Astrocyte (in vitro differentiated cells and primary cell): ENCODE measurements at places on chromosomes 11 and 22. TPM values are rescaled to one million over a fixed set of nuclear protein-coding genes. Genes with fewer than 3 reads are reported as not detected.

- H3K4me1 ChIP-seq, result no peaks in the 10 kb centered on the region
- H3K27me3 ChIP-seq, result no peaks in the 10 kb centered on the region
- peak; percentile 50 for DNase-seq
- no peak overlapping the region for H3K27ac ChIP-seq
- H3K4me3 ChIP-seq, result no peak overlapping the region
Observed at GRCh38 chr11:106733635-106734034, 284.6 kb downstream of the GUCY1A2 start.

DNA sequence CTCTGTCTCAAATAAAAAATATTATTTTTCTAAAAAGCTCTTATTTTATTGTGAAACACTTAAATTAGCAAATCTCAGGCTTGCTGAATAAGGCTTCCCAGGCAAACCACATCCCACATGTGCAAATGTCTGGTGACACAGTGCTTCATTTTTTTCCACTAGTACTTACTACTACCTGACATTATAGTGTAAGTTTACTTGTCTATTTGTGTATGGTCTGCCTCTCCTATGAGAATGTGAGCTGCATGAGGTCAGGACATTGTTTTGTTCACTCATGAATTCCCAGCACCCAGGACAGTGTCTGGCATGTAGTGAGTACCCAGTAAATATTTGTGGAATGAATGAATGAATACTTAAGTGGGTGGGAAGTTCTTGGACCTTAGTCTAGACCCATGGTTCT lies 103.1 kb downstream of the PTPRJ start:
- H3K36me3 ChIP-seq, result no peaks in the 10 kb centered on the region
- H3K27me3 ChIP-seq, result no peaks in the 10 kb centered on the region
- no peak overlapping the region for H3K4me3 ChIP-seq
- peaks cover 20% of the 10 kb centered on the region for H3K4me1 ChIP-seq
- no peak overlapping the region for H3K27ac ChIP-seq

- no peak overlapping the region for H3K4me3 ChIP-seq
- no peaks in the 10 kb centered on the region for H3K27me3 ChIP-seq
- H3K4me1 ChIP-seq, result peaks cover 9% of the 10 kb centered on the region
- no peaks in the 10 kb centered on the region for H3K36me3 ChIP-seq
- no peak for DNase-seq
- H3K27ac ChIP-seq, result no peak overlapping the region
Observed at GRCh38 chr11:103436131-103436770, 327.0 kb downstream of the DYNC2H1 start.

- H3K36me3 ChIP-seq, result no peaks in the 10 kb centered on the region
- H3K27ac ChIP-seq, result no peak overlapping the region
- no peaks in the 10 kb centered on the region for H3K27me3 ChIP-seq
- no peak overlapping the region for H3K4me3 ChIP-seq
- no peaks in the 10 kb centered on the region for H3K4me1 ChIP-seq
Observed at GRCh38 chr11:79942090-79942489, 501.3 kb upstream of the TENM4 start.

The LGALS12 gene
- total RNA-seq, result not detected in 2 replicates

The POGLUT3 gene
- total RNA-seq, result 18.5 and 20.0 TPM in 2 replicates

DNA sequence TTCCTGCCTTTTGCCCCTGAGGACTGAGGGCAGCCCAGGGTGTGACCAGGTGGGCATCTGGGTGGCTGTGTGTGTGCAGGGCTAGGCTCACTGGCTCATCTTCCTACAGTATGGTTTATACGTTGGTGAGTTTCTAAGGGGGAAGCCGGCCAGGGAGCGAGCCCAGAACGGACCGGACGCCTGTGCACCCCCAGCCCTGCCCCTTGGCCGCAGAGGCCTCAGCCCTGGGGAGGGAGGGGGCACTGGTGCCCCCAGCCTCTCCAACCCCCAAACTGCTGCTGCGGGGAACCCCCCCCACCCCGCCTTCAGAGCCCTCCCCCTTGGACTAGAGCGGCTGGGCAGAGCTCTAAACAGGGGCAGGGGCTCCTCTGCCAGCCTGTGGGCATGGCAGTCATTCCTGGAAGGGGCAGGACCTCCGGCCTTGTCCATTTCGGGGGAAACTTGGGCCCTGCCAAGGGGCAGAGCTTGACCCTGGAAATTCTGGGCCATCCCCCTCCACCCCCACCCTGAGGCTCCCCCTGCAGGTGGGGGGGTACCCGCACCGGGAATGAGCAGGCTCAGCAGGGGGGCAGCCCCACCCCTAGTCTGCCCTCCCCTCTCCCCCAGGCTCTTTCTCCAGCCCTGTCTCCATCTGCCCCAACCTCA lies 5.4 kb downstream of the YIF1A start:
- peaks cover 7% of the 10 kb centered on the region for H3K36me3 ChIP-seq
- no peak overlapping the region for H3K4me3 ChIP-seq
- H3K4me1 ChIP-seq, result peaks cover 28% of the 10 kb centered on the region
- no peak overlapping the region for H3K27ac ChIP-seq
- no peaks in the 10 kb centered on the region for H3K27me3 ChIP-seq

GRCh38 chr11:61890529-61891330 lies 615 bp downstream of the FADS3 start:
- H3K4me1 ChIP-seq, result peaks cover 27% of the 10 kb centered on the region
- H3K27me3 ChIP-seq, result no peaks in the 10 kb centered on the region
- DNase-seq, result peak; percentile 72
- no peaks in the 10 kb centered on the region for H3K36me3 ChIP-seq
- peak overlapping the region; percentile 66 for H3K4me3 ChIP-seq

GRCh38 chr22:37563153-37564081 lies 3.1 kb downstream of the CDC42EP1 start:
- H3K4me3 ChIP-seq, result peak overlapping the region; percentile 51
- H3K27me3 ChIP-seq, result no peaks in the 10 kb centered on the region
- H3K36me3 ChIP-seq, result peaks cover 11% of the 10 kb centered on the region
- H3K27ac ChIP-seq, result peak overlapping the region; percentile 92
- peaks cover 61% of the 10 kb centered on the region for H3K4me1 ChIP-seq
- peak; percentile 96 for DNase-seq

The MPEG1 gene
- total RNA-seq, result not detected in 2 replicates

The SCGB1D2 gene
- not detected in 2 replicates for total RNA-seq

DNA sequence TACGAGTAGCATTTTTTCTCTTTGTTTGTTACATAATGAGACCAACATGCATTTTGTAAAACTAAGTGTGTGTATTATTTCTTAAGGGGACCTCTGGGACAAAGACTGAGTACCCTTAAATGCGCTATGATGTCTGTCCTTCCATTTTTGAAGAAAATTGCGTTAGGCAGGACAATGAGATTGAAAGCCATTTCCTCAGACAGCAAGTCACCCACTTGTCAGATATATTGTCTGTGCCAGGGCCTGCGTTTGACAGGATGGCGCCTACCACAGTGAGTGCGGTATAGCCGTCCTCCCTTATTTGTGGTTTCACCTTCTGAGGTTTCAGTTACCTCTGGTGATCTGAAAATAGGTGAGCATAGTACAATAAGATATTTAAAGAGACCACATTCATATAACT lies 2.2 kb downstream of the AP2A2 start:
- no peaks in the 10 kb centered on the region for H3K27me3 ChIP-seq
- H3K4me1 ChIP-seq, result no peaks in the 10 kb centered on the region
- H3K36me3 ChIP-seq, result peaks cover 3% of the 10 kb centered on the region
- no peak for DNase-seq

- no peaks in the 10 kb centered on the region for H3K27me3 ChIP-seq
- H3K27ac ChIP-seq, result peak overlapping the region; percentile 99
- H3K4me1 ChIP-seq, result peaks cover 32% of the 10 kb centered on the region
- H3K36me3 ChIP-seq, result no peaks in the 10 kb centered on the region
- DNase-seq, result no peak
Observed at GRCh38 chr22:30198152-30198825, 48.3 kb downstream of the LIF start.

DNA sequence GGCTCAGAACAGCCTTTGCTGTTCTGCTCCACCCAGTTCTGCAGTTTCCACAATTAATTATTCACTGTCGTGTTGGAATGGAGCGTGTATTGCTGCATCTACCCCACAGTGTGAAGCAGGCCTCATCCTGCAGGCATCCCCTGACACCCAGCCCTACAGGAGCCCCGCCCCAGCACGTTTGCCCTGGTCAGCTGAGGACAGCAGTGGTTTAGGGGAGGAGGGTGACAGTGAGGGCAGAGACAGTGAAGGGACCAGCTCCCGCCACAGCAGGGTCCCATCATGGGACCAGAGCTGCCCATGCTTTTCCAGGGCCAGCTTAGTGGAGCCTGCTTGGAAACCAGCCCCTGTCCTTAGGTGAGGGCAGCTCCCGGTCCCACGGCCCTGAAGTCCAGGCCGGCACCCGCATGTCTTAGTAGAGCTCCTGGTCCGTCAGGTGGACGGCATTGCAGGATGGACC lies 273.0 kb downstream of the TBC1D22A start:
- no peak overlapping the region for H3K27ac ChIP-seq
- no peak for DNase-seq
- peaks cover 10% of the 10 kb centered on the region for H3K4me1 ChIP-seq
- no peak overlapping the region for H3K4me3 ChIP-seq
- H3K27me3 ChIP-seq, result no peaks in the 10 kb centered on the region

The ADM2 gene
- 23.0 and 26.3 TPM in 2 replicates for total RNA-seq

- H3K4me3 ChIP-seq, result no peak overlapping the region
- H3K4me1 ChIP-seq, result no peaks in the 10 kb centered on the region
- no peak overlapping the region for H3K27ac ChIP-seq
- no peaks in the 10 kb centered on the region for H3K36me3 ChIP-seq
- no peaks in the 10 kb centered on the region for H3K27me3 ChIP-seq
Observed at GRCh38 chr11:134470238-134470637, 58.2 kb upstream of the B3GAT1 start.

GRCh38 chr11:128180441-128181087 lies 406.8 kb downstream of the ETS1 start:
- H3K4me1 ChIP-seq, result peaks cover 13% of the 10 kb centered on the region
- no peaks in the 10 kb centered on the region for H3K27me3 ChIP-seq
- no peak overlapping the region for H3K4me3 ChIP-seq
- H3K36me3 ChIP-seq, result no peaks in the 10 kb centered on the region
- DNase-seq, result peak; percentile 93

- no peak for DNase-seq
- H3K27ac ChIP-seq, result no peak overlapping the region
- H3K4me1 ChIP-seq, result no peaks in the 10 kb centered on the region
- H3K4me3 ChIP-seq, result no peak overlapping the region
Observed at GRCh38 chr22:35792506-35792905, 74.8 kb downstream of the APOL5 start.

GRCh38 chr11:126655807-126656128 lies 300.3 kb downstream of the ST3GAL4 start:
- no peaks in the 10 kb centered on the region for H3K27me3 ChIP-seq
- H3K4me1 ChIP-seq, result peaks cover 7% of the 10 kb centered on the region
- H3K27ac ChIP-seq, result no peak overlapping the region
- no peaks in the 10 kb centered on the region for H3K36me3 ChIP-seq
- DNase-seq, result no peak

DNA sequence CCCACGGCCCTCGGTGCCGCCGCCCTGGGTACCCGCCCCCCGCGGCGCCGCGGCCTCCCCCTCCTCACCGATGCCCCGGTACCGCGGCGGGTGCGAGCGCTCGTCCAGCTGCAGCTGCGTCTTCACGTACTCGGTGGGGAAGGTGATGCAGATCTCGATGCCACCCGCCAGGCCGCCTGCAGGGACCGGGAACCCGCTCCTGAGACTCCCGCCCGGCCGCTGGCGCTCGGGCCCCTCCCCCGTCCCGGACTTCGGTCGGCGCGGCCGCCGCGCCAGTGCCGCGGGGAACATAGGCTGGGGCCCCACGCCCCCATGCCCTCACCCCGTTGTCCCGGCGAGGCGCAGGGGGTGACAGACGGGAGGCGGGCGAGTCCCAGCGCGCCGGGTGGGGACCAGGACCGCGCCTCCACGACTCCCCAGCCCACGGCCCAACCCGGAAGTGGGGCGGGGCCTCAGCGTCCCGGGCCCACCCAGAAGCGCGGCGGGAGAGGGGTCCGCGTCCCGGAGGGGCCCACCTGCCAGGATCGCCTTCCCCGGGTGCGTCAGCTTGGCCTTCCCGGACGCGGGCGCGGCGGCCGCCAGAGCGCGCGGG lies 375 bp downstream of the SLC25A1 start:
- H3K4me1 ChIP-seq, result peaks cover 32% of the 10 kb centered on the region
- peak overlapping the region; percentile 71 for H3K4me3 ChIP-seq
- H3K27ac ChIP-seq, result peak overlapping the region; percentile 66
- H3K27me3 ChIP-seq, result no peaks in the 10 kb centered on the region
- H3K36me3 ChIP-seq, result no peaks in the 10 kb centered on the region

The TSPO gene
- total RNA-seq, result 124 and 126 TPM in 2 replicates

The POU2AF3 gene
- 0.27 TPM in 1 of 2 replicates, not detected in the other for total RNA-seq

GRCh38 chr11:111466615-111467014 lies 45.6 kb downstream of the BTG4 start:
- no peak for DNase-seq
- no peaks in the 10 kb centered on the region for H3K27me3 ChIP-seq
- no peak overlapping the region for H3K4me3 ChIP-seq
- no peaks in the 10 kb centered on the region for H3K36me3 ChIP-seq

GRCh38 chr11:74057249-74058151 lies 48.6 kb upstream of the UCP3 start:
- no peak overlapping the region for H3K4me3 ChIP-seq
- no peak overlapping the region for H3K27ac ChIP-seq
- H3K4me1 ChIP-seq, result peaks cover 18% of the 10 kb centered on the region
- H3K36me3 ChIP-seq, result peaks cover 3% of the 10 kb centered on the region
- no peaks in the 10 kb centered on the region for H3K27me3 ChIP-seq
- DNase-seq, result peak; percentile 81
